ENCODE measurements at places on chromosomes 11 and 22.

DNA sequence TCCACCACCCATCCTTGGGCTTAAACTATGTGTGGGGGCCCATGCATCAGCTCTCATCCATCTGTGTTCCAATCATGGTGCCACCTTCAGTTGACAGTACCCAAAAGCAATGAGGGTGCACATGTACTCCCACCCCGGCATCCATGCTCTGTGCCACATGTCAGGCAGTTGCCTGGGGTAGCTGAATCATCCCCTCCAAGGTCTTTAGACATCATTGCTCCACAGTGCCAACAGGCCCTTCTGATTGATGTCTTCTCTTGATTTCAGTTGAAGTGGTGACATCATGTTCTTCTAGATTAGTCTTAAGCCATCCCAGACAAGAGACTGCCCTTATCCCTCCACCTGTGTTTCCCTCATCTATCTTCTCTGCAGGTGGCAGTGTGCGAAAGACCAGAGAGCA, 42.5 kb downstream of the TMPRSS5 start:
- DNase-seq: peak; percentile 63

DNA sequence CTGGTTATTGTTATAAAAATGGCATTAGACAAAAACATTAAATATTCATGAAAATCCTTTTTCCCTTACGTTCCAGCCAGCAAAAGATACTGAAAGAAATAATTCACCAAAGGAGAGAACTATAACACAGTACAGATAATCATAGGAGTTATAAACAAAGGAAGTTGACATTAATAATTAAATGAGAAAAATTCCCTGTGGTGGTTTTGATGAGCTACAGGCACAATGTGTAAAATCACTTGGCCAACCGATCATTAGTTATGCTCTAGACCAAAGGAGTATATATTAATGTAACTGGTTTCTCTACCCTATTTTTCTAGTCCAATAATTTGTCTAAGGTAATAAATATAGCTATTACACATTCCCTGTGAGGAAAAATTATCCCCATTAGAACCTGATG, 534.7 kb downstream of the CNTN5 start:
- DNase-seq: no peak

DNA sequence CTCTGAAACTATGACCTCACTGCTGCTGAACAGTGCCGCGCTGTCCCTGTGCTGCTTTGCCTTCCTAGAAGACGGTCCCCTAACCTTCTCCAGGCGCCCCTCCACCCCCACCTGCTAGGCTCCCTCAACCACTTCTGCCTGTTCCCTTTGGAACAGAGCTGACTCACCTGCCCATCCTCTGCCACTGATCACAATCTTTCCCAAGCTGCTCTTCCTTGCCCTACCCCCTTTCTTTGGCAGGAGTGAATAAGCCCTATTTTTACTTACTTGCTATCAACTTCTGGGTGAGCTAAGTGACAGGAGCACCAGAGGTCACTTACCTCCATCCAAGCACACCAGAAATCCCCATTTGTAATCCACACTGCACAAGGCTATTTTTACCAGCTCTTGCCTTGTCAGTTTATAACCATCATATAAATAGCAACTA, 116.0 kb upstream of the BID start:
- DNase-seq: no peak

- no peak for DNase-seq
Measured at GRCh38 chr11:128302425-128303186, 284.8 kb downstream of the ETS1 start.

DNA sequence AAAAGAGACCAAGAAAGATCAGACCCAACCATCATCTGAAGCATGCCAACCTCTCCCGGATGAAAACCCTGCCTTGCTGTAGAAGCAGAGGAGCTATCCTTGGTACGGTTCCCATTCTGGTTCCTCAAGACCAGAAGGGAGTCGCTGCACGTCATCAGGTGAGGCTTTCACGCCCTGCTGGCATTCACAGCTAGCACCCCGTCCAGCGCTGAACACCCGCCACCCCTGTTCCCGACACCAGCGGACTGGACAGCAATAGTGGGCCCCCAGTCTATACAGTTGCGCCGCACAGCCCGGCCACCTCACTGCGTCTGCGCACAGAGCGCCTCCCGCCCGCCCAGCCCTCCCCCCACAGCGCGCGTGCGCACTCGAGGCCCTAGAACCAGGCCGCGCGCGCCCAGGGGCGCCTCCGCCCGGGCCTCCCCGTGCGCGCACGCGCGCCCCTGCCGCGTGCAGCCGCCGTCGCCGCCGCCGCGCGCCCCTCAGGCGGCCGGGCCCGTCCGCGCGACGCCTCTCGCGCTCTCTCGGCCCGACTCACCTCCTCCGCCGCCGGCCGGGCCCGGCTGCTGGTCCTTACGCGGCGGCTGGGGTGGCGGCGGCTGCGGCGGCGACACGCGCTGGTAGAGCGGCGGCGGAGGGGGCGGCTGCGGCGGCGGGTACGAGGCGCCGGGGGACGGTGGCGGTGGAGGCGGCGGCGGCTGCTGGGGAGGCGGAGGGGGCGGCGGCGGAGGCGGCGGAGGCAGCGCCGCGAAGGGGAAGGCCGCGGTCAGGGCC, 706 bp downstream of the SF1 start:
- peak; percentile 77 for DNase-seq

- DNase-seq: peak; percentile 82
Measured at GRCh38 chr11:29093416-29094120, 923.3 kb downstream of the KCNA4 start.

GRCh38 chr11:9509041-9509440, 48.2 kb downstream of the ZNF143 start:
- DNase-seq: no peak

- peak; percentile 85 for DNase-seq
Measured at GRCh38 chr11:117010808-117011540, 87.3 kb downstream of the SIK3 start.

GRCh38 chr11:112694245-112694644, 267.0 kb upstream of the NCAM1 start:
- DNase-seq: no peak

DNA sequence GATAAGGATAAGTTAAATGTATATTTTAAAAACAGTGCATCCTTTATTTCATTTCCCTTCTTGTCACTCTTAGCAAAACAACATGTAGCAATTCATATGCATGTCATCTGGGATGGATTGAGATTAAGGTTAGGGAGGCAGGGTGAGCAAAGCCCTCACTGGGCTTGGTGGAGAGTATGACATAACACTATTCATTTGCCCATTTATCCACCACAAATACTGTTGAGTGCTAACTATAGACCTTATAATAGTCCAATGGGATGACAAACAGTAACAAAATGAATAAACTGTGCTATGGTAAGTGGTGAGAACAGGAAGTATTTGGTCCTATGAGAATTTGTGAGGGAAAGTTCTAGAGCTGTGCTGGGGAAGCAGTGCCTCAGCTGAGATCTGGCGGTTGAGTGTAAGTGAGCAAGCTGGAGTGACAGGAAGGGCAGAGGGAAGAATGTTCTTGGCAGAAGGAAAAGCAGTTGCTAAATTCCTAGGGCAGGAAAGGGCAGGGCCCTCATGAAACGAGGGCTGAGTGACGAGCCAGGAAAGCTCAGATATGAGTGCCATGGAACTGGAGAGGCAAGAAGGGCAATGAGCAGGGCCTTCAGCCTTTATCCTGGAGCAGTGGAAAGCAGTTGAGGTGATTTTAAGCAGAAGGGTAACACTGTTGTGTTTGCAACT, 6.7 kb downstream of the HSD17B12 start:
- DNase-seq: peak; percentile 80

- no peak for DNase-seq
Measured at GRCh38 chr22:45987136-45987861, 10.3 kb upstream of the WNT7B start.

DNA sequence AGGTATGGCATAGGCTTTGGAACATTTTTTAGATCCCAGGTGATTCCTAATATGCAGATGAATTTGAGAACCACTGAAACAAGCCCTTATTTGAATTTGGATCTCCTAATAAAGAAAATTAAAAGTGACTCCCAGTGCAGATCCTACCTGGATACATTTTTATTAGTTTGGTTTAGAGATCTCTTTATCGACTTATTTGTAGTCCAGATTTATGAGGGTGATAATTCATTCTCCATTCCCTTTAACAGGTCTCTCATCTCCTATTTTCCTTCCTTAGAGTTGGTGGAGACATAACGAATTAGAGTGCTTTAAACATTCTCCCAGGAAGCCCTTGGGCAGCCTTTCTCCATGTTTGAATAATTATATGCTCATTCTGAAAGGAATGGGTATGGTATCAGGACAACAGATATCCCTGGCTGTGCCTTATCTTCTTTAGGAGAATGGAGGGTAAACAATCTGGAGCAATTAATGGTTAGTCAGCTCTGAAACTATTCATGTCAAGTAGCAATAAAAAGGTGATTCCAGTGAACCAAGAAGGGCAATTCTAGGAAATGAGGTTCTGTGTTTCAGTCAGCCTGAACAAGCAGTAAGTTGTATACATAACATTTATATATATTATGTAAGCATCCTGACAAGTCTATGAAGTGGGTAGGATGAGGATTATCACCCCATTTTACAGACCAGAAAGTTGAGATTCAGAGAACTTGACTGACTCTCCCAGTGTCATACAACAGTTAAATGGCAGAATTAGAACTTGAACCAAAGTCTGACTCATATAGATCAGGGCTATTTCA, 53.9 kb upstream of the RCE1 start:
- peak; percentile 17 for DNase-seq

DNA sequence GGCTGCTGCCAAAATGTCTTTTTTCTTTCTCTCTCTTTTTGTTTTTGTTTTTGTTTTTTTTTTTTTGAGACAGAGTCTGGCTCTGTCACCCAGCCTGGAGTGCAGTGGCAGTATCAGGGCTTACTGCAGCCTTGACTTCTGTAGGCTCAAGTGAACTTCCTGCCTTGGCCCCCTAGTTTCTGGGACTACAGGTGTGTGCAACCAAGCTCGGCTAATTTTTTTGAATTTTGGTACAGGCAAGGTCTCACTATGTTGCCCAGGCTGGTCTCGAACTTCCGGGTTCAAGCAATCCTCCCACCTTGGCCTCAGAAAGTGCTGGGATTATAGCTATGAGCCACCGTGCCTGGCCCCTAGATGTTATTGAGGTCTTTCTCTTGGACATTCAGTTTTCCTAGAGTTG, 2.2 kb upstream of the DDX10 start:
- DNase-seq: no peak

DNA sequence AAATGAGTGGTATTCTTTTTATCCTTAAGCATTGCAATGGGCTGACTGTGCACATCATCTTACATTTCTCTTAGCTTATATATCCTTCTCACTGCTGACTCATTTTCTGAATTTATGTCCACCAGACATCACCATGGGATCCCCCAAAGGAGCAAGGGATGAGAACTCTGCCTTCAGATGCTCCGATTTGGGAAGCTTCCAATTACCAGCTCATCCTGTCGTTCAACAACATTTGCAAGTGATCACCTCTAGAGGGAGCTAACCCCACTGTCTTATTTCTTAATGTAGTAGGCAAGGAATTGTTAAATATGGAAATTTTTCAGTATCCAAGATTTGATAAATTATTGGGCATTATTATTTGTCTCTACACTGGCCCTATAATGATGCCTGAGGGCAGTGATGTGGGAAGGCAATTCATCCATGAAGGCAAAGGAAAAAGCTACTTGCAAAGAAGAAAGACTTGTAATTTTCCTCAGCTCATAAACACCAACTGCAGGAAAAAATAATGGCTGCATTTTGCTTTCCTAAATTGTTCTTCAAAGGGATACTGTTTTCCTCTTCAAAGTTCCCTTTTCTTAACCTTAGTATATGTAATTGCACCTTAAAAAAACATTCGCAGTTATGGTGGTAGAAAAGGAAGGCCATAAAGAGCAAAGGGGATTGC, 102.4 kb upstream of the FSHB start:
- peak; percentile 27 for DNase-seq

GRCh38 chr11:67006029-67006884, 16.7 kb upstream of the SYT12 start:
- peak; percentile 31 for DNase-seq

DNA sequence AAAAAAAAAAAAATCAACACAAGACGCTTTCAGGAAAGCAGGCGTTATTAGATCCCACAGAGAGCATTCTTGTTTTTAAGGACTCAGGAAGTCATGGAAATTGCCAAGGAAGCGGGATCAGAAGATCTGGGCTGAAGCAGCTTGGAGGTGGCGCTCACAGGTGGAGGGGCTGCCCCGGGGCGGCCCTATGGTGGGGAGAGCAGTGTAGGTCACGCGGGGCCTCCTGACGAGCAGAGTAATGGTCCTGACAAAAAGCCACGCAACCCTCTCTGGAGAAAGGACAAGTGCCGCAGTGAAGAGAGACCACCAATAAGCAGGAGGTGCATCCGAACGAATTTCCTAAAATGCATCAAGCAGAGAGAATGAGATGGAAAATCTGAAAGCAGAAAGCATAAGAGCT, 407.0 kb downstream of the BRD1 start:
- DNase-seq: no peak

GRCh38 chr11:44305470-44306051, 4.4 kb downstream of the ALX4 start:
- no peak for DNase-seq

GRCh38 chr11:113885897-113886296, 10.5 kb upstream of the USP28 start:
- DNase-seq: no peak

GRCh38 chr11:115198321-115198741, 305.9 kb downstream of the CADM1 start:
- peak; percentile 41 for DNase-seq

GRCh38 chr11:75782540-75783263, 14.1 kb downstream of the DGAT2 start:
- no peak for DNase-seq

GRCh38 chr11:8338138-8338537, 74.5 kb upstream of the LMO1 start:
- no peak for DNase-seq

GRCh38 chr22:19841641-19842392, 12.9 kb downstream of the GNB1L start:
- DNase-seq: no peak

DNA sequence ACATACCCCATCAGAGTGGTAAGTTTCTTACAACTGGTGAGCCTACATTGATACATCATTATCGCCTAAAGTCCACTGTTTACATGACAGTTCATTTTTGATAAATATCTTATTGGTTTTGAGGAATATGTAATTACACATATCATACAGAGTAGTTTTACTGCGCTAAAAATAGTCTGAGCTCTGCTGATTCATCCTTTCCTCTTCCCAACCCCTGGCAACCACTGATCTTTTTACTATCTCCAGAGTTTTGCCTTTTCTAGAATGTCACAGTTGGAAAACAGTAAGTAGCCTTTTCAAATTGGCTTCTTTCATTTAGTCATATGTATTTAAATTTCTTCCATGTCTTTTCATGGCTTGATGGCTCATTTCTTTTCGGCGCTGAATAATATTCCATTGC, 112.8 kb downstream of the LARGE1 start:
- peak; percentile 39 for DNase-seq

DNA sequence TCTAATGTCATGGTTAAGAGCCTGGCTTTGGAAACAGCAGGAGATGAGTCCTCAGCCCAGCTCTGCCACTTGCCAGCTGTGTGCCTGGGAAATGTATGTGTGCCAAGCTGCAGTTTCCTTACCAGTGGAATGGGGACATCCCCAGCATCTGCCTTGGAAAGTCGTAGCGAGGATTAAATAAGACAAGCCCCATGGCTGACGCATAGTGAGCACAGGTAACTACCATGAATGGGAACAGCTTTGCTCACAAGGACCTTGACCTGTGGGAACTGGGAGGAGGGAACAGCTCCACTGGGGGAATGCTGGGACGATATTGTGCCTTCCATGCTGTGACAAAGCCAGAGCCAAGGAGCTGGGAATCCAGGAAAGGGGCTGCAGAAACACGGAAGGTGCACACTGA, 2.6 kb upstream of the DSCAML1 start:
- DNase-seq: no peak

Data from fibroblast of lung (primary cell).